D721Med (cell line): ENCODE measurements at places on chromosomes 5 and 9.
A peak's percentile ranks its signal among the peaks of the same experiment; 100 is the strongest.

DNA sequence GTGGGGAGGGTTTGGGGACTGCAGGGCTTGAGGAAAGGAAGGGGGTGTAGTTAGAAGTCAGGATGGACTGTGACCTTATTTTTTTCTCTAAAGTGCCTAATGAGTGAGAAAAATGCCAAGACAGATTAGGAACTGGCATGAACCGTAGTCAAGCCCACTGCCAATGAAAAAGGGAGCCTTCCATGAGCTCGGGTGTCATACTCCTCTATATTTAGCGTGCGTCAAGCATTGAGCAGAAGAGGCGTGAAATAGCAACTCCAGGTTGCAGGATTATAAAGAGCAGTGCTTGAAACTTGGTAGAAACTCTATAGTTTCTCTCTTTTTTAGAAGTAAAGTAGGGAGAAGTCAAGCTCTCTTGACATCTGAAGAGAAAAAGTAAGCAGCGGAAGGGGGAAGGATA lies 1.8 kb downstream of the SGCD start:
- DNase-seq, result no peak

GRCh38 chr5:137446615-137447014 lies 52.5 kb downstream of the SPOCK1 start:
- no peak for DNase-seq

DNA sequence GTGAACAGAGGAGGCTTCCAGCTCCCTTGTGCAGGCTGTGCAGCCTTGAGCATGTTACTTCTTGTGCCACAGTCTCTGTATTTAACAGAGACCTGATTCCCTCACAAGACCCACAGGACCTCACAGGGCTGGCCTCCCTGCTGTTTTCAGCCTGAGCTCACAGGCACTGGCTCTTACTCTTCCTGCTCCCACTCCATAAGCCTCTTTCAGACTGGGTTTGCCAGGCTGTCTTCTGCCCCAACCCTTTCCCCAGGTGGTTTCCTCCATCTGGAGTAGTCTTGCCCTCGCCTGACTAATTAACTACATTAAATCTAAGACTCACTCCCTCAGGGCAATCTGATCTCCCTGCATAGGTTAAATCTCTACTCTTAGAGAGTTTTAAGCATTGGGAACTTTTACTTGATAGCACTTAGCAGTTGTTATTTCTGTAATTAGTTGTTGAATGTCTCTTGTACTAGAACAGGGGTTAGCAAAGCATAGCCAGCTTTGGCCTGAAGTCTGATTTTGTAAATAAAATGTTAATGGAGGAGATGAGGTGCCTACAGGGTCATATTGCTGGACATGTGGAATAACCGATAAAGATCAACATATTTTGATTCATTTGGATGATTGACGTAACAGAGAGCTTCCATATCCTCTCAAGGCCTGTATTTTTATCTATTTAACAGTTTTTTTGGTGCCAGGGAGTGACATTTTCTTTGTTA lies 28.6 kb upstream of the SPATA31E1 start:
- no peak for DNase-seq

DNA sequence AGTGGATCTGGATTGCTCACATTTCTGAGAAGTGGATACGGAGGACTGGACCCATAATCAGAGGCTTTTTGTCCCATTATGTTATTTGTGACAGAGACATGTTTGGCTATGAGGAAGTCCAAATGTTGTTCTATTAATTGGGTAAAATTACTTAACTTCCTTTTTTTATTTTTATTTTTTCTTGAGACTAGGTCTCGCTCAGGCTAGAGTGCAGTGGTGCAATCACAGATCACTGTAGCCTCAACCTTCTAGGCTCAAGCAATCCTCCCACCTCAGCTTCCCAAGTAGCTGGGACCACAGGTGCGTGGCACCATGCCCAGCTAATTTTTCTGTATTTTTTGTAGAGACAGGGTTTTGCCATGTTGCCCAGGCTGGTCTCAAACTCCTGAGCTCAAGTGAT lies 11.9 kb upstream of the PGGT1B start:
- no peak for DNase-seq

DNA sequence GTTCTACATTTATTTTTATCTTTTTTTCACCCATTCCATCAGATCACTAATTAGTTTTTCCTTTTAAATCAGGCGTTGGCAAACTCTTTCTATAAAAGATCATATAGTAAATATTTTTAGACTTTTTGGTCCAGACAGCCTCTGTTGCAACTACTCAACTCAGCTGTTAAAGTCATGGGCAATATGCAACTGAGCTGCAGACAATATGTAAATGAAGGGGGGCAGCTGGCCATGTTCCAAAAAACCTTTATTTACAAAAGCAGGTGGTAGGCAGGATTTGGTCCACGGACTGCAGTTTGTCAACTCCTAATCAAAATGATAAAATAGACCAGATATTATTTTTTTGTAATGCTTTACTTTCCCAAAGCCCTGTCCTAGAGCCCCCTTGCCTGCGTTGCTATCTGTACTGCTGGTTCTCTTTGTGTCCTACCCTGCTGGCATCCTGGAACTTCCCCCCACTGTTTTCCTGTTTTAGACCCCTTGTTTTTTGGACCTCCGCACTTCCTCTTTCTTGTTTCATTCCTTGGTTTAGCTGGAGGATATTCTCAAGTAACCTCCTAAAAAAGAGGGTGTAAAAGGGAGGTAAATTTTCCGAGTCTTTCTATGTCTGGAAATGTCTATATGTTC lies 24.7 kb upstream of the TNFSF8 start:
- DNase-seq, result no peak

DNA sequence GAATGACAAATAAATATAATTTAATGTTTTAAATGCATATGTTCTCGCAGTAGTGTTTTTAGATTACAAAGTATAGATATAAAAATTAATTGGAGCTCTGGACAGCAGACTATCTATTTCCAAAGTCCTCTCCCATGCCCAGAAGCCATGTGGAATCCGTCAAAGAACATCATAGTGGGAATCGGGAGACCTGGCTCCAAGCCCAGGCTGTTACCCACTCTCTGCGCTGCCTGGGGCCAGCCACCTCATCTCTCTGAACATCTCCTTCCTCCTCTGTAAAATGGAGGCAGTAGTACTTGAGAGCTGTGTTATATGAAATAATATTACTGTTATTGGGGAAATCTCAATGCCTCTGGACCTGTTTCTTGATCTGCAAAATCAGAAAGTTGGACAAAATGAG lies 58.1 kb upstream of the SLC30A5 start:
- DNase-seq, result no peak

- DNase-seq, result no peak
Measured at GRCh38 chr5:127092690-127093089, 19.4 kb upstream of the C5orf63 start.

DNA sequence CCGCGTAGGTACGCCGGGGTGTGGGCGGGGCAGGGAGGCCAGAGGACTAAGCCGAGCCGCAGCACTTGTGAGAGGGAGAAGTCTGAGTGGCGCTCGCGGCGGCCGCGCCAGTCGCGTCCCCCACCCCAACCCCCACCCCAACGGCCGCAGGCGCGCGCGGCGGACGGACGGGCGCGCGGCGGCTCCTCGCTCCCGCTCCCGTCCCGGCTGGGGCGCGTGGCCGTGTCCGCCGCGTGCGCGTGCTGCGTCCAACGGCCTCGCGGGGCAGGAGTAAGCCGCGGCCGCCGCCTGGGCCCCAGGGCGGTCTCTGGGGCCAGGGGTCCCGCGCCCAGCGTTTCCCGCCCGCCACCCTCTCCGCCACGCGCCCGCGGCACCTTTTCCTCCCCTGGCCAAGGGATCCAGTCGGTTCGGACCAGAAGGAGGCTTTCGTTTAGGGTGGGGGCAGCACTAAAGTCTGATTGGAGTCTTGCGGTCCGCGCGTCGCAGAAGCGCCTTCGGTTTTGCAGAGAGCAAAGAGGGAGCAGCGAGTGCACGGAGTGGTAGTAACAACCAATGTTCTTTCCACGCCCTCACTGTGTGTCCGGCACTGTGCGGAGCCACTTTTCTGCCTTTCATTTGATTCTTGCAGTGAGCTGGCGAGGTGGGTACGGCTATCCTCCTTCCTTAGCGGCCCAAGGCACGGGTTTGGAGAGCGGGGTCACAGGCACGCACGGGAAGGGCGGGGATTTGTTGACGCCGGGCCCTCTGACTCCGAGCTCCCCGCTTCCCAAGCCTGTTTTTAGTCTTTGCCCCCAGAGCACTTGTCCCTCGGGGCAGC lies 483 bp downstream of the G3BP1 start:
- no peak for DNase-seq

- no peak for DNase-seq
Measured at GRCh38 chr9:126112135-126112720, 214.4 kb upstream of the MVB12B start.

GRCh38 chr5:178387061-178387855 lies 154.7 kb upstream of the PHYKPL start:
- DNase-seq, result no peak

- DNase-seq, result no peak
Measured at GRCh38 chr9:71760901-71761300, 7.4 kb downstream of the CEMIP2 start.

GRCh38 chr5:1725641-1726468 lies 73.8 kb downstream of the MRPL36 start:
- DNase-seq, result no peak

- no peak for DNase-seq
Measured at GRCh38 chr5:33968211-33969005, 16.1 kb downstream of the SLC45A2 start.

DNA sequence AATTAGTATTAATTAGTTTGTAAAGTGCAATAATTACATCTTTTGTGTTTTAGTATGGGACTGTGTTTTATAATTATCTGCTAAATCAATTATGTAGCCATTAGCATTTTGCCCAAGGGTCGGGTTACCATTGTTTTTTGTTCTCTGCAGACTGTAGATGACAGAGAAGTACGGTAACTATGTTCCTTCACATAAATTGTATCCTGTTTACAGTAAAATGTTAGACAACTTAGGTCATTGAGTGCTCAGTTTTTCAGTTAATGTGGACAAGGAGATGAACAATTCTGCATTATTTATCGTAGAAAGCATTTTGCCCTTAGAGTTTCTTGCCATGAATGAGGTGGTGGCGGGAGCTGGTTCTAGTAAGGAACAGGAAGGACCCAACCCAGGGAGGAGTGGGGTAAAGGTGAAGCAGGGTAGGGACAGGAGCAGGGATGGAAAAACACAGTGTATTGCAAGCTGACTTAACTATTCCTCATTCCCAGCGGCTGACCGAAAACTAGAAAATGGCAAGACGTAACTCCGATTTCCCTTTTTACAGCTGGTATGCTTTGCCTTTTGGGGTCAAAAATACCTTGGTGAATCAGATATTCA lies 243.7 kb upstream of the SLC24A2 start:
- DNase-seq, result no peak

GRCh38 chr9:111000202-111000601 lies 38.1 kb downstream of the LPAR1 start:
- DNase-seq, result no peak

DNA sequence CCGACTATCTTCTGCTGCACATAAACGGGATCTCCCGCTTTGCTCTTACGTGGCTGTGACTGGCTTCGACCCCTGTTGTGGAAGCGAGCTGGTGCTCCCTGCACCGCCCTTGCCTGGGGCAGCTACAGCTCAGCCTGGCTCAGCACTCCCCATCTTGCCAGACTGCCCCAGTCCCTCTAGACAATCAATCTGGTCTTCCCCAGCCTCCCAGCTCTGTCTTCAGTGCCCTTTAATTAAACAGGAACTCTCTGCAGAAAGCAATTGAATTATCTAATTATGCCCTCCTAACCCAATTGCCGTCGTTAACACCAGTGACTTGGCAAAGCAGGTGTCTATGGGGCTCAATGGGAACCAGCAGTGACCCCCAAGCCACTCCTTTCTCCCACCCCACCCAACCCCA lies 18.9 kb upstream of the NTNG2 start:
- DNase-seq, result no peak

GRCh38 chr5:152560512-152561137 lies 155.5 kb upstream of the NMUR2 start:
- no peak for DNase-seq

DNA sequence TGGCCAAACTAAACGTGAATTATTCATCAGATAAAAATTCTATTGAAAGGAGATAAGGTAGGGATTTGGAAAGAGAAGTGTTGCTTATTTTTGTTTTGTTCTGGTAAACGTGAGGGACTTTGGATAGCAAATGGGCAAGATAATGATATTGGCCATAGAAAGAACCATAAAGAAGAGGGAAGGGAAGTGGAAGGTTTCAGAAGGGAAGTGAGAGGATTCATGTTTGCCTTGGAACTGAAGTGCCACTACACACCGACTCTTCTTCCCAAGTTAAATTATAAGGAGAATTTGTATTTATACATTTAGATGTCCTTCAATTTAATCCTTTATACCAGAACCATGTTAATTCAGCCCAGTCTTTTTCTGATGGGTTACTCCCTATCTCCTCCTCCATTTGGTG lies 42.1 kb upstream of the TAF11L2 start:
- DNase-seq, result no peak

GRCh38 chr9:79616971-79617370 lies 45.2 kb downstream of the TLE4 start:
- no peak for DNase-seq

DNA sequence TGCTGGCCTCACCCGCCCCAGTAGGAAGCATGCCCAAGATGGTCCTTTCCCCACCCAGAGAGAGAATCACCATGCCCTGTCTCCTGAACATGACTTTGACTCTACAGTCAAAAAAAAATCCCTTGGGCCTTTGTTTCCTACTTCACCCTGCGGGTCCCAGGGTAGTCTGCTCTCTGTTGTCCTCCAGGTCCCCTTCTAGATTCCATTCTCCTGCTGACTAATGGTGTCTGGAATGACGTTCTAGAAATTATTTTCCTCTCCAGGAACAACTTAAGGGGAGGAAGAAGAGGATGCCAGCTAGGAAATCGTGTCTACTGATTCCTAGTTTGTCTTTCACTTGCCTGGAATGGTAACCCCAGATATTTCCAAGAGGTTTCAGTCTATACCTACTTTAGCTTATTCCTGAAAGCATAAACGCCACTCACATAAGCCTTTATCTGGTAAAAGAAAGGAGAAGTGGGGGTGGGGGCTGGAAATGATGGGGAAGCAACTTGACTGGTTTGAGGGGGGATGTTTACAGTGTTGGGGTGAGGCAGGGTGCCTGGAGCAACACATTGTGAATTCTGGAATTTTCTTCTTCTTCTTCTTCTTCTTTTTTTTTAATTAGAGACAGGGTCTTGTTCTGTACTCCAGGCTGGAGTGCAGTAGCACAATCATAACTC lies 93.9 kb downstream of the SNX18 start:
- no peak for DNase-seq

DNA sequence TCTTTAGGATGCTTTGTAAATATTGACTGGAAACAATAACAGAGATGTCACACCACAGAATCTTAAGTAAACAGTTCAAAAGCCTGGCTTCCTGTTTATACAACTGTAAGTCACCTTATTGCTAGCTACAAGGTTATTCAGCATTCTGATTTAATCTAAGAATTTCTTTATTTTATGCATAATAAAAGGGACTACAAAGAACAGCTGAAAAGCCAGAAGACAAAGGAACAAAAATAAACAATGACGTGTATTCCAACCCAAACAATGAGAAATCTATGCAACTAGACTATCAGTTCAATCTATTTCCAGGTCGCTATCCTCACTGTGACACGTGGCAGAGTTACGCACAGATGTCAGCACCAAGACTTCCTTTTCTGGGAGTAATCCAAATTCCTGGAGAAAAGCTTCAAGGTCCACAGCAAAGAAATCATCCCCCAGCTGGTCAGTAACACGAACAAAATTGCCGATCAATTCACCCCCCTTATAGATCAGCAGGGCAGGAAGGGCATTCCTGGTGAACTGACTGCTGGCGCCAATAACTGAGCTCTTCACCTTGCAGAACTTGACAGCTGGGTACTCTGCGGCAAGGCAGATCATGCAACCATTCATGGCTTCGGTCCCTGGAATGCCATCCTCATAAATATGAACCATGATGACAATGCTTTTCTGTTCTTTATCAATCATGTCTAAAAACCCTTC lies 8.4 kb downstream of the PDCL start:
- DNase-seq, result no peak

- peak; percentile 25 for DNase-seq
Measured at GRCh38 chr5:35924950-35925722, 13.3 kb downstream of the CAPSL start.
